ENCODE measurements at places on chromosomes 2 and 18.

DNA sequence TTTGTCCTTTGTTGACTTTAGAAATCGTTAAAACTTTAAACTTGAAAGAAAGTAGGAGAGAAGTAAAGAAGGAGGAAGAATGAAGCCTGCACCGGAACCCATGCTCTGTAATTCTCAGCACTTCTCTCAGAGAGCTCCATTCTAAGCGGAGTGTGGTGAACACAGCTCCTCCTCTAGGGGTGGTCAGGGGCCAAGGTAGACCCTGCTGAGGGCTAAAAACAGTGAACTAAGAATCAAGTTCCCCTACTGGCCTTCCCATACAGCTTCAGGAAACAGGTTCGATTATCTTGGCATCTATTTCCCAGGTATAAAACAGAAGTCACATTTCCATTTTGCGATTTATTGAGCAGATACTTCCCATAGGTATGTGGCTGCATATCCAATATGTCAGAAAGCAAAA lies 92.7 kb upstream of the ASAP2 start:
- DNase-seq = no peak

GRCh38 chr2:95074663-95075439 lies 46.8 kb downstream of the MRPS5 start:
- DNase-seq = no peak

GRCh38 chr18:22152093-22152492 lies 17.3 kb upstream of the GATA6 start:
- DNase-seq = no peak

DNA sequence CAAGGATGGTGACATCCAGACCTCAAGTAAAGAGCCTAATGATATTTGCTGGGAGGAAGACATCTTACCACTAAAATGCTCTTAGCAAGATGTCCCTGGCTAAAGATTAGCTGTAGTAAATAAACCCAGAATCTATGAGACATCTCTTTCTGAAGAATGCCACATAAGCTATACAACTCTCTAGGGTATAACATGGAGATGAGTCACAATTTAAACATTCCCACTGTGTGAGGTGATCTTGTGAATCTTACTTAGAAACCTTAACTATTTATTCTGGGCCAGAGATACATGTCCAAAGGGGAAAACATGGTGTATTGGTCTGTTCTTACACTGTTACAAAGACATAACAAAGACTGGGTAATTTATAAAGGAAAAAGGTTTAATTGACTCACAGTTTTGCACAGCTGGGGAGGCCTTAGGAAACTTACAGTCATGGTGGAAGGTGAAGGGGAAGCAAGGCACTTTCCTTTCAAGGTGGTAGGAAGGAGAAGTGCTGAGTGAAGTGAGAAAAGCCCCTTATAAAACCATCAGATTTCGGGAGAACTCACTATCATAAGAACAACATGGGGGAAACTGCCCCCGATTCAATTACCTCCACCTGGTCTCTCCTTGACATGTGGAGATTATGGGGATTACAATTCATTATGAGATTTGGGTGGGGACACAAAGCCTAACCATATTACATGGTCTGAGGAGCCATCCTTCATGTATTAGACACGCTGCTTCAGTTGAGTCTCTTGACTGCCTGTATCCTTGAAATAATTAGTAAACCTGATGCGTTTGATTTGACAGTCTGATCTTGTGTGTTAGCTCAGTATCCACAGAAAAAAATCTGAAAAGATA lies 17.1 kb downstream of the KRCC1 start:
- no peak for DNase-seq

DNA sequence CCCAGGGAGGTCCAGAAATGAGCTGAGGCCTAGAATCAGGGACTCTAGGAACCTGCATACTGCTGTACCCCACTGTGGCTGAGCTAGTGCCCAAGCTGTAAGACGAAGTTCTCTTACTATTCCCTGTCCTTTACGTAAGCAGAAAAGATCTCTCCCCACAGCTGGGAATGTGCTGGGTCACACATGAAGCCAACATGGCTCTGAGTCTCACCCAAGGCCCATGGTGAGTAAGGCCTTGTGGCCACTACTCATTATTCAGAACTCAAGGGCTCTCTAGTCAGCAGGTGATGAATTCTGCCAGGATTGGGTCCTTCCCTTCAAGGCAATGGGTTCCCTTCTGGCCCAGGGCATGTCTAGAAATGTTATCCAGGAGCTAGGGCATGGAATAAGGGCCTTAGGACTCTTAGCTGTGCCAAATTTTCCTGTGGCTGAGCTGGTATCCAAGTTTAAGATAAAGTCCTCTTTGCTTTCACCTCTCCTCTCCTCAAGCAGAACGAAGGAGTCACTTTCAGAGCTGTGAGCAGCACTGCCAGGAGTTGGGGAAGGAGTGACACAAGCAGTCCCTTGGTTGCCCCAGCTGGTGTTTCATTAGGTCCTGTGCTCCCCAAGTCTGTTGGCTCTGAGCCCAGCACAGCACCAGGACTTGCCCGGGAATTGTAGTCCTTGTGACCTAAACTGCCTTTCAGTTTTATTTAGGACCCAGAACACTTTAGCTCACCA lies 707.6 kb downstream of the SLC4A3 start:
- no peak for DNase-seq

- DNase-seq = no peak
Measured at GRCh38 chr2:144379851-144380311, 140.0 kb downstream of the ZEB2 start.

GRCh38 chr2:126495189-126495588 lies 160.8 kb upstream of the GYPC start:
- no peak for DNase-seq

Data from ascending aorta (tissue), 2 donors.